Right cardiac atrium (tissue), 5 donors: ENCODE measurements at places on chromosomes 7 and 10. TPM values are rescaled to one million over a fixed set of nuclear protein-coding genes. Genes with fewer than 3 reads are reported as not detected.

The NUDT13 gene
- 4.1 TPM for total RNA-seq

The TMEM270 gene
- not detected for total RNA-seq

The OR2A1 gene
- total RNA-seq: 0.39 TPM

The NDUFB8 gene
- total RNA-seq: 422 TPM

The SPDYE6 gene
- not detected for total RNA-seq

DNA sequence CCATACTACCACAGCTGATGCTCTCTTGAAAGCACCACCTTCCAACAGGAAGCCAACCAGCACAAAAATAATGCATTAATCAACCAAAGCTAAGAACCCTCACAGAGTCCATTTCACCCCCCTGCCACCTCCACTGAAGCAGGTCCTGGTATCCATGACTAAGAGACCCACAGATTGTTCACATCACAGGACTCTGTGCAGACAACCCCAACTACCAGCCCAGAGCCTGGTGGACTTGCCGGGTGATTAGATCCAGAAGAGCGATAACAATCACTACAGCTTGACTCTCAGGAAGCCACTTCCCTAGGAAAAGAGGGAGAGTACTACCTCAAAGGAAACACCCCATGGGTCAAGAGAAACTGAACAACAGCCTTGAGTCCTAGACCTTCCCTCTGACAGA lies 528.1 kb downstream of the KIF20B start:
- DNase-seq: no peak

DNA sequence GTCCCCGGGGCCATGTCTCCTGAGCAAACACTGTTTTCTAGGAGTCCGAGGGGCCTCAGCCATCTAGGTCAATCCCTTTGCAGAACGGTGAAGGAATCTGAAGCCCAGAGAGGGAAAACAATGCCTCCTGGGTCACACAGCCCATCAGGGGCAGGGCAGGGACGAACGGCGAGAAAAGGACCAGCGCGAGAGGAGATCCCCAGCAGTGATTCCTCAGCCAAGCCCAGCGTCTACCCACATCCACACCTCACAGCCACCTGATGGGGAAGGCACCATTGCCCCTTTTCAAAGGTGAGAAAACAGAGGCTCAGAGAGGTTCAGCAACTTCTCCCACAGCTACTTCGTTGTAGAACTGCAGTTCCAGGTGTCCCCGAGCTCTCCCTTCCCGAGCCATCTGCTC lies 17.9 kb upstream of the PSMG3 start:
- no peak for DNase-seq

- peak; percentile 93 for DNase-seq
These were observed 41.8 kb upstream of the ELN start for GRCh38 chr7:73986158-73986631.

DNA sequence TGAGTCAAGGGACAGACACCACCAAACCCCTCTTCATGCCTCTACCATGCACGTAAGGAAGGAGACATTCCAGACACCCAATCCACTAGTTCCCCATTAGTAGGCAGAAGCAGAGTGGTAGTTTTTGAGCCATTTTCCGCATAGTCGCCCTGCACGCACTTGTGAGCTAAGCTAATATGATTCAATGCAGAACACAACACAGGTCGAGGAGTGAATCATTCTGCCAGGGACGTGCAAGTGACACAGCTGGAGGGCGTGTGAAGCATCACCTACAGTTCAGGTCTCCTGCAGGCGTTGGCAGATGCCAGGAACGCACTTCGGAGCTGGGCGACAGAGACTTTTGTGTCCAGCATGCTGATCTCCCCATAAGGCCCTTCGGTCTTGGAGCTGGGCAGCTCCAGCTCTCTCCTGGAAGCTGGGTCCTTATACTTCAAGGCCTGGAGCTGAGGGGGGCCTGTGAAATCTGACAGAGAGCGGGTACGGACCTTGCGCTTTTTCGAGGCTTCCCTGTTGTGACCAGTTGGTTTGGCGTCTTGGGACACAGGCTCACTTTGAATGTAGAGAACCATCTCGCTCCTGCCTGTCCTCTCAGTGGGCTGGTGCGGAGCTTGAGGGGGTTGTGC lies 102.4 kb downstream of the SVIL start:
- DNase-seq: no peak

- no peak for DNase-seq
These were observed 247 bp downstream of the PARD3 start for GRCh38 chr10:34814913-34815184.

GRCh38 chr7:92909686-92910475 lies 73.5 kb upstream of the CDK6 start:
- no peak for DNase-seq

DNA sequence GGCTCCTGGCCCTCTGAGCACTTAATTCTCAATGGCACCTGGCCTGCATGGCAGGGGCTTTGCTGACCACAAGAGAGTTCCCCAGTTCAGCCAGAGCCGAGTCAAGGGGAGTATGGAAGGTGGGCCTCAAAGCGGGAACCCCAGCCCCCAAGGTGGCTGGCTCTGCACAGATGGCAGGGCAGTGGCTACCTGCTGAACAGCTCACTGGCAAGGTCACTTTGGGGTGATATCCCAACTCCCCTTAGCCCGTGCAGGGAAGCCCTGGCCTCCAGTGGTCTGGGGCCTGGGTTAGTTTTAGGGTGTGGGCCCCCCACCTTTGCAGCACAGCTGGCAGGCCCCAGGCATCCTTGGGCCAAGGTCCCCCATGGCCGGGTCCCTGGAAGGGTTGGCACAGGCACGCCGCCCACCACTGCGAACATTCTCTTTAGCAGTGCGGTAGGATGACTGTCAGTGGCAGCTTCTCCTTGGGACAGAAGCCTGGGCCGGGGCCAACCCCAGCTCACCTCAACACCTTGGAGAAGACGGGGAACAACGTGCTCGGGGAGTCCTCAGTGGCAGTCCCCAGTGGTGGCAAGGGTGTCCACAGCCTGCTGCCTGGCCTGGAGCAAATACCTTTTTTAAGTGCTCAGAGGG lies 36.8 kb downstream of the PPIF start:
- peak; percentile 23 for DNase-seq

DNA sequence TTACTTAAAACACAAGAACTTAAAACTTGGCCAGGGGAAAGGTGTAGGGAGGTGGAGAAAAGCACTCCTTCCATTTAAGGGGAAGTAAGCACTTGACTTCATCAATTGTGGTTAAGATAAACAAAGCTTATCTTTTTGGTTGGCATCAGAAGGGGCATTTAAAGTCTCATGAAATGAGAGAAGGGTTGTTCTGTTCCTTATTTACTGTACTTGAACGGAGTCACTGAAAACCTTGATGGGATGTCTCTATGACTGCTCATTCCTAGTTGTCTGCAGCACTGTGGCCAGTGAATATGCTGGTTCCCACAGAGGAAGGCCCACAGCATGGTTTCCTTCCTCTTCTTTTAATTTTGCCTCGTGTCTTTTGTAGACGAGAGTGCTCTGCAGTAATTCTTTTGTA lies 229.3 kb downstream of the AUTS2 start:
- no peak for DNase-seq

GRCh38 chr7:87833130-87833529 lies 43.0 kb downstream of the SLC25A40 start:
- DNase-seq: no peak

- DNase-seq: no peak
These were observed 74.2 kb downstream of the FAM107B start for GRCh38 chr10:14700546-14700945.

- DNase-seq: no peak
These were observed 59.8 kb upstream of the TES start for GRCh38 chr7:116150588-116150987.

- DNase-seq: no peak
These were observed 805.6 kb downstream of the NRG3 start for GRCh38 chr10:82680608-82681007.

GRCh38 chr7:42522227-42522991 lies 285.4 kb upstream of the GLI3 start:
- peak; percentile 17 for DNase-seq

- no peak for DNase-seq
These were observed 138.1 kb downstream of the KIAA1217 start for GRCh38 chr10:24346877-24347519.

DNA sequence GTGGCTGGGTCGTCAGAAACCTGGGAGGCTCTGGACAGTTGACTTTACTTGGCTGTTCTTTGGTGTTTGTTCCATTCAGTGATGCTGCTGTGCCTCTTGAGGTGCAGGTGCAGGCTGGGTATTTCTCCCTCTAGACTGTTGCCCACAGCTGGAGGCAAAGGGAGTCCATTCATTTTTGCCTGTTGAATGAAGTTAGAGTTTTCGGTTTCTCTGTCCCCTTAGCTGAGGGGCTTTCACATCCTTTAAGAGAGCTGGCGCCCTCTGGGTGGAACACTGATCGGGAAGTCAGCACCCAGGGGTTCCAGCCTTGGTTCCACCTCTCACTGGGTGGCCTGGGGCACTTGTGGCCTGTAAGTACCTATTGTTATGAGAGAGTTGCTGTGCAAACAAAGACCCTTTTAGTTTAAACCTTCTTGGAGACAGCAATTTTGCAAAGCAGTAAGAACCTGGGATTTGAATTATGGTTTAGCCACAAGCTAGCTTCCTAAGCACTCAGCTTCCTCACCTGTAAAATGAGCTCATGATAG lies 67.2 kb downstream of the GRK5 start:
- no peak for DNase-seq

DNA sequence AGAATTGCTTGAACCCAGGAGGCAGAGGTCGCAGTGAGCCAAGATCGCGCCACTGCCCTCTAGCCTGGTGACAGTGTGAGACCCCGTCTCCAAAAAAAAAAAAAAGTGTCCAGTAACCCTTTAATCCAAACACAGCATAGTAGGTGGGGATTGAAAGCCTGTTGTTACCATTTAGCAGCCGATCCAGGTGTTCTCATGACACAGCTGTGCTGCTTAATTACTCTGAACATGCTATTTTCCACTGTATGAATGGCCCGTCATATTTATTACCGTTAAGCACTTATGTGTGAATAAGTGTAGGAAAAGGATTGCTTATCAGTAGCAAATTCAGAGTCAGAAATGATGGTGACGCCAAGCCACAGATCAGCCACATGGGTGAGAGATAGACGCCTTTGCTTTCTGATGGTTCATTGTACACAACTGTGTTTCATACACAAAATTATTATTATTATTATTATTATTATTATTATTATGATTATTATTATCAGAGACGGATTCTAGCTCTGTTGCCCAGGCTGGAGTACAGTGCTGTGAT lies 11.6 kb upstream of the ORAI2 start:
- DNase-seq: no peak

GRCh38 chr7:99485094-99485493 lies 12.4 kb downstream of the ZNF789 start:
- DNase-seq: no peak

GRCh38 chr7:88357294-88357693 lies 50.6 kb upstream of the STEAP4 start:
- DNase-seq: peak; percentile 13

GRCh38 chr10:86765548-86765947 lies 9.1 kb downstream of the BMPR1A start:
- no peak for DNase-seq

DNA sequence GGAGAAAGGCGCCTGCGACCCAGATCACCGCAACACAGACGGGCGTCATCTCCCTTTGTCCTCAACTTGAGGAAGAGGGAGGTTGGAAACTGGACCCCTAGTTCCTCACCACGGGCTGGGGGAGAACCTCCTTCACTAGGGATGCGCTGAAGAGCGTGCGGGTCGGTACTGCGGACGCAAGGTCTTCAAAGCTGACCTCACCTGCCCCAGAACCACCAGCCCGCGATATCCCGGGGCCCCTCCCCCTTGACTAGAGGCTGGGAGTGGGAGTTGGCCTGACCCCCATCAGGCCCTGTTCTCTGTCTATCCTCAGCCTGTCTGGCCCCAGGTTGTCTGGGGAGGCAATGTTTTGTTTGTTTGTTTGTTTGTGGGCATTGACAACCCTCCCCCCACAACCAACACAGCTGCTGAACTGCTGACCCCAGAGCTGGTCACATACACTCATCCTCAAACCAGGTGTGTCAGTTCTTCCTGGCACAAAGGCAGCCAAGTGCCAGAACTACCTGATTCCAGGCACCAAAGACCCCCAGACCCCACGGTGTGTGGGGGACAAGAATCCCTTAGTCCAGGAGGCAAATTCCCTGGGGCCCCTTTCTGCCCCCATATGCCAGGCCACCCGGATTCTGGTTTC lies 2.9 kb downstream of the NPM3 start:
- peak; percentile 50 for DNase-seq

DNA sequence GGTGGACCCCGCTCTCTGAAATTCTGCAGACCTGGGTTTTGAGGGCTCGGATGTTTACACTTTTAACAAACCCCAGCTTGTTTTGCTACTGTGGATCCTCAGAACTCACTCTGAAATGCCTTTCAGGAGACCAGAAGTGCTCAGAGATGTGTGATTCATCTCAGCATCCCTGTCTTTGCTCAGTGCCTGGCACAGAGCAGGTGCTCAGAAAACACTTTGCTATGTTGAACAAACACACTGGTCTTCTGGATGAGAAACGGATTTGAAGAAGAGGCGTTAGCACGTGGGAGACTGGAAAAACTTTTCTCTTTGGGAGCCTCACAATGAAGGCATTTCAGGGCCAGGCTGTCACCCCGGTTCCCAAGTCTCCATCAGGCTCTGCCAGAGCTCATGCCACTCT lies 53.3 kb downstream of the SH3PXD2A start:
- no peak for DNase-seq

GRCh38 chr7:73909051-73909941 lies 48.3 kb downstream of the TMEM270 start:
- no peak for DNase-seq

GRCh38 chr7:92456236-92456635 lies 9.0 kb downstream of the GATAD1 start:
- no peak for DNase-seq

- no peak for DNase-seq
These were observed 29.8 kb upstream of the SP8 start for GRCh38 chr7:20816372-20816959.

DNA sequence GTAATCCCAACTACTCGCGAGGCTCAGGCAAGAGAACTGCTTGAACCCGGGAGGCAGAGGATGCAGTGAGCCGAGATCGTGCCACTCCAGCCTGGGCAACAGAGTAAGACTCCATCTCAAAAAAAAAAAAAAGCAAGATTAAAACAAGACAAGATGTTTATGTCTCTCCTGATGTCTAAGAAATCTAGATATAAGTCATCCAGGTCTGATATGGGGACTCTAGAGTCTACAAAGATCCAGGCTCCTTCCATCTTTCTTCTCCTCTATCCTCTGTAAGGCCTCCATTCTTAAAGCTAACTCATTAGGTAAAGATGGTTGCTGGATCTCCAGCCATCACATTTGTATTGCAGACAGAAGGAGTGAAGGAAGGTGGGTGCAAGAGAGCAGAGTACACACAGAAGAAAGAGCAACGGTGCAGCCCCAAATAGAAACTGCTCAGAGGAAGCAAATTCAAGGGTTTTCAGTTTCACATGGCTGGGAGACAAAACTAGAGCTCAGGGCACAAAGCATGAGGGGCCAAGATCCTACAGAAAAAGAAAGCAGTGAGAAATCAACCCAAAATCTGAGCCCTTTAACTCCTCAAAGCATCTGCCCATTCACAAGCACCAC lies 57.6 kb downstream of the USP6NL start:
- no peak for DNase-seq
